ENCODE measurements at places on chromosomes 4 and X.

DNA sequence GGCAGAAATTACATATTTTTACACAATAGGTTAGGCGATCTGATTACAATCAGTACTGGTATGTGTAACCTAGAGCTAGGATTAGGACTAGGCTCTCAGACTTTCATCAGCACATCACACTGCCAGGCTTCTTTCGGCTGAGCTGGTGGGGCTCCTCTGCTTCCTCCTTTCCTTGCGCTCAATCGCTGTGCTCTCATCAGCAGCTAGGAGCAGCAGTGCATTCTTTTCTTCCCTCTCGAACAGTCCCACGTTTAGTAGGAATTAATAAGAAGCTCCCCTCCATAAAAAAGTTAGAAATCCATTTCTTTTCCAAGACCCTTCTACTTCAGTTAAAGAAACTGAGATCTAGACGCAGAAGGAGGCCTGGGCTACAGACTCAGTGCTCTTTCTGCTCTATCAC lies 350.4 kb downstream of the SPRY1 start:
- DNase-seq, result no peak

DNA sequence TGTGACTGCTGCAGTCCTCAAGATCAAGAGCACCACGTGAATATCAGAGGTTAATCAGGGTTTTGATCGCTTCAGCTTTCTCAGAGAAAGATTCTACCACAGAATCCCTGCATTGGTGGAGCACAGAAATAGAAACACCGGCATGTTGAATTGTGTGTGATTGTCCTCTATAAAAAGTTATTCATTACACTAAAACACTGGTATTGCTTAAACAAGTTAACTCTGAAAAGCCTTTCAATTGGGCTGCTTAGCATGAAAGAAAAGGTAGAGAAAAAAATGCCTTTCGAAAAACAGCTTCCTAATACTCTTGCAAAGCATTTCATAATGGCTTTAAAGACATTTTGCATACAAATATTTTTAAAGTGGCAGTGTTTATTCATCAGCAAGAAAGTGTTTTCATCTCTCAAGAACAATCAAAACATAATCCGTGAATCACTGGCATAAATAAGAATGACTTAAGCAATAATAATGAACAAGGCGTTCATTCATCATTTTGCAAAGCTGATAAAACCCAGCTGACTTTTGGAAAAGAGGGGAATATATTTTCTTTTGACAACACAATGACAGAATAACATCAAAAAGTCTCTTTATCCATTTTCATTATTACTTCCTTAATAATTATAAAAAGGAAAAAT lies 61.1 kb downstream of the HELT start:
- no peak for DNase-seq

DNA sequence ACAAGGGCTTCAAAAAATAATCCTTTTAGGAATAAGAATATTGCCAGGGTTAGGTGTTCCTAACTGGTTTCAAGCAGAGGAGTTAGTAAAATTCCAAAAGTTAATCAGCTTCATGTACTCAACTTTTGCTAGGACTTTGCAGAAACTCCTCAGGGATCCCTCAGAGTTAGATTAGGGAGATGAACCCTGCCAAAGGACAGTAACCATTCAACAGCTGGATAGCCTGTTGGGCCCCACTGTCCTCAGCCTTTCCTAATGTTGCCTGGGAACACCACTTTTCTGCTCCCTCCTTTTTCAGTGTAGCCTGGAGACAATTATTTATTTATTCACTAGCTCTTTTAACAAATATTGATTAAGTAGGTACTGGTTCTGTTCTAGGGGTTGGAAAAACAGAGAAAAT lies 53.8 kb downstream of the NFKB1 start:
- DNase-seq, result no peak

- DNase-seq, result no peak
Measured at GRCh38 chr4:160928482-160928881, 1235.3 kb downstream of the FSTL5 start.

DNA sequence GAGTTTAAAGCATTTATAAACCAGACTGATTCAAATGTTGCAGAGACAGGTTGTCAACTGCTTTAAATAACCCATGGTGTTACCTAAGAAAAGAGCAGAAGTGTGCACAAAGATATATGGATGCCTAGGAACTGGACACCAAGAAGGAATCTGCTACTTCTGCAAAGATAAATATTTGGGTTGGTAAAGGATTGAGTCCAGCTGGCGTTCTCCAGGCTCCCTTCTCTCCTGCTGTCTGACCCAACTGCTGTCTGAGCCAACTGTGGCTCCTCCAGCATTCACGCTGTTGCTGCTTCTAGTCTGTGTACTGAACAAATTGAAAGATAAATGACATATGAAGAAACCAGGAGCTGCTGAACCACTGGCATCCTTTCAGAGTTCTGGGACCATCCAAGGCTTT lies 1167.8 kb upstream of the PRKX start:
- no peak for DNase-seq

- no peak for DNase-seq
Measured at GRCh38 chrX:103373581-103373980, 2.8 kb upstream of the BEX3 start.

DNA sequence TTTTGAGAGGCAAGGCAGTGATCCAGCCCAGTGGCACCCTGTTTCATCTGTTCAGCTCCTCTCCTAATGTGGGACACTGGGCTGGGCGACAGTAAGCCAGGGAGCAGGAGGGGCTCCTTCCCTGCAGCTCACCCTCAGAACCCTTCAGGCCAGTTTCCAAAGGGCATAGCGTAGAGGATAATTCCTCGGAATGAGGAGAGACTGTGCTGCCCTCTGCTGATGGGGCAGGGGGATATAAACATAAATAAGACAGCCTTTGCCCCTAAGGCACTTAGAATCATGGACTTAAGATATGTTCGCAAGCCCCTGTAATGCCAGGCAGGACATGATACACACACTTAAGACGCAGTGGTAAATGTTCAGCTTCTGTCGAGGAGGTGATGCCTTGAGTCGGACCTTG lies 27.9 kb upstream of the ZNF185 start:
- no peak for DNase-seq

GRCh38 chr4:179225594-179225993 lies 1783.4 kb upstream of the AGA start:
- DNase-seq, result no peak

GRCh38 chrX:1273896-1274295 lies 5.3 kb downstream of the CSF2RA start:
- no peak for DNase-seq

- DNase-seq, result no peak
Measured at GRCh38 chrX:72604705-72605104, 32.1 kb upstream of the HDAC8 start.

DNA sequence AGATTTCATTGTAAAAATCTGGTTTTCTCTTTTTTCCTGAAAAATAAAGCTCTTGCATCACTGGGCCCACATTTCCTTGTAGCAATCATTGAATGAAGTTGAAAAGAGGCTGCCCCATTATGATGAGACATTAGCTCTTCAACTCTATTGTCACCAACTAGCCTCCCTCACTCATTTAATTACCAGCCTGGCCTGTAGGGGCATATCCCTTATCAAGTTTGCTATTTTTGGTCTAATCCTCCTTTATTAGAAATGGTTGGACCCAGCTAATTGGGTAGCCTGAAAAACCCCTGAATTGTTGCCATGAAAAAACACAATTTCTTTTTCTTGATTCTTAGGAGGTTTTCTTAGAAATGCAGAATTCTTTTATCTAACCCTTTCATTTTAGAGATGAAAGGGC lies 164.6 kb upstream of the CASK start:
- DNase-seq, result no peak

- no peak for DNase-seq
Measured at GRCh38 chr4:126137782-126138170, 823.0 kb downstream of the FAT4 start.

GRCh38 chr4:80387390-80388283 lies 52.1 kb downstream of the CFAP299 start:
- DNase-seq, result no peak

DNA sequence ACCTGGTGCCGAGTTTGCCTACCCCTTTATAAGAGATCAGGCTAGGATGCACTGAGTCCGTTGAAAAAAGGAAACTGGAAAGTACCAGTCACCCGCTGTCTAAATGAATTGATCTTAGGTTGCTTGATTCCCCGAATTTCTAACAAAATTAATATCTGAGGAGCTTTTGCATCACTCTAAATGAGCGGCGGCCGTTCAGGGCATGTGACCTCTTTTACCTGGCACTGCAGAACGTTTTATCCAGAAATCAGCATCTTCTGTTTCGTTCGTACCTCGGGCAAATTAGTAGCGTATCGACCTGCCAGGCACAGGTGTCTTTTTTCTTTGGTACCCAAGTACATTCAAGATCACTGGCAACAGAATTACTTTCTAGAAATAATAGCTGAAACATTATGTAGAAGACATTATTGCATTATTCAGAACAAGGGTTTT lies 876 bp downstream of the KLHL2 start:
- DNase-seq, result no peak

DNA sequence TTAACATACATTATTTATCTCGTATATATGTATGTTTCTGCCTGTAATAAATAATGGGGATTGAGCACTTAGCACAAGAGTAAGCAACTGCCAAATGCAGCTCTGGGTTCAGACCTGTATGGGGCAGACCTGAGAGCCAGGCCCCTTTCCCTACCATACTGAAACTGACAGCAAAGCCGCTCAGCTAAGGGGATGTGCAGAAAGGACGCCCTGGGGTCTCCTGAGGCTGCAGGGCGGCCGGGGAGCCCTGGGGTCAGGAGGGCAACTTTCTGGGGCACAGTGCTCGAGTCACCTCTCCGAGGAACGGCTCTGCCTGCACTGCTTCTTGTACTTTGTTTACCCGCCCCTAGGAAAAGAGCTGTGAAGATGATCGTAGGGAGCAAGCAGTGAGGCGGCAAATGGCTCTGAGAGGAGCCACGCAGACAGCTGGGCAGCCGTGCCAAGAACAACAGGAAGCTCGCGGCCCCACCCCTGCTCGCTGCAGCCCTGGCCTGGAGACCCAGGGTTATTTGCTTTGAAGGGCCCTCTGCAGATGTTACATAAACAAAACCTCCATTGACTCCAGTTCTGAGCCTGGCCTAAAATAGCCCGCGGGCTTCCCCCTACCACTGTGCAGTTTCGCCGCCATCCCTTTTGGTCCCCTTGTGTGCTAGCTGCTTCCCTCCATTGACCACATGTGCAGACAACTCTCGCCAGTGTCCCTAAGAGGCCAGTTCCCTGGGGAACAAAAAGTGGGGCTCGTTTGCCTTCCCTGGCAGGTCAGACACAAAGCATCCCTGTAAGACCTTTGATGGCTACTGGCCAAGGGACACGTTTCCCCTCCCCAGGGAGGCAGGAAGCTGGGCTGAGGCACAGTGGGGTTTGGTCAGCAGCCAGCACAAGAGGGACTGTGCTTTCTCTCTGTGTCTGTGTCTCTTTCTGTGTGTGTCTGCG lies 111.3 kb upstream of the LNX1 start:
- peak; percentile 66 for DNase-seq

DNA sequence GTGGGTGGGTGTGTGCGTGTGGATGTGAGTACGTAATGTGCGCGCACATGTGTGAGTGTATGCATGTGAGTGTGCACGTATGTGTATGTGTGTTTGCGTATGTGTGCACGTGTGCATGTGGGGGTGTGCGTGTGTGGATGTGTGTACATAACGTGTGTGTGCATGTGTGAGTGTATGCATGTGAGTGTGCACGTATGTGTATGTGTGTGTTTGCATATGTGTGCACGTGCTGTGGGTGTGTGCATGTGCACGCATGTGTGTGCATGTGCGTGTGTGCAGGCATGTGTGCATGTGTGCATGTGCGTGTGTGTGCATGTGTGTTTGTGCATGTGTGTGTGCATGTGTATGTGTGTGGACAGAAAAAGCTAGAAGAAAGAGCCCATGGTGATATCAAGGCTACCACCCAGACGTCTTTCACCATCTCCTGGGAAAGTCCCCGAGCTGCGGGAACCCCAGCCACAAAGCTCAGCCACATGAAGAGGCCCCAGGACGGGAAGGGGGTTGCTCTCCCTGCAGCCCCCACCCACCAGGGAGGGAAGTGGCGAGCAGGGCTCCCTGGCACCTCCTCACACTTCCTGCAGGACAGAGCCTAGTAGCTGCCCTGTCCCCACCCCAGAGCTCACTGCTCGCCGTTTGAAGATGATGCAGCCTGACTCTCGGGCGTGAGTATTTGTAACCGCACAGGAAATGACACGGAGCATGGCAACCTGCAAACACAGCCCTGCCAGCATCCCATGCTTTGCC lies 108.3 kb downstream of the DCTD start:
- no peak for DNase-seq

- no peak for DNase-seq
Measured at GRCh38 chrX:52265713-52266112, 81.0 kb downstream of the MAGED4 start.

DNA sequence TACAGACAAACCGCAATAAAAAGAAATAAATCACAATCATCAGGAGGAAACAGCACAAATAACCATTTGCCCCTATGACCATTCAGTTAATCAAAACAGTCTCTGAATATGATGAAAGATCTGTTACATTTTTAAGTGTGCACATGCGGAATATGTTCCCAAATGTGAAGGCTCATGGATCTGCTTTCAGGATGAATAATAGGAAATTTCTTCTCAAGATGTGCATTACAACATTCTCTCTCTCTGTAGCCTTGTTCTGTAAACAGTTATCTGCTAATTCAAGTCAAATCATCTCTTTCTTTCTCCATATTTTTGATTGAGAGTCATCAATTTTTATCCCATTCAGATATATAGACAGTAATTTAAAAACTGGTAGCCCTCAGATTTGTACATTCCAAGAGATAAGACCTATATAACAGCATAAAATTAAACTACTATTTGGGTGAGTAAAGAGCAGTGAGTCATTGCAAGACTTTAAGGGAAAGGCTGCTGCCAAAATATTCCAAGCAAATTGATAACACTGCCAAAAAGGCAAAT lies 433.9 kb upstream of the ATOH1 start:
- DNase-seq, result no peak

DNA sequence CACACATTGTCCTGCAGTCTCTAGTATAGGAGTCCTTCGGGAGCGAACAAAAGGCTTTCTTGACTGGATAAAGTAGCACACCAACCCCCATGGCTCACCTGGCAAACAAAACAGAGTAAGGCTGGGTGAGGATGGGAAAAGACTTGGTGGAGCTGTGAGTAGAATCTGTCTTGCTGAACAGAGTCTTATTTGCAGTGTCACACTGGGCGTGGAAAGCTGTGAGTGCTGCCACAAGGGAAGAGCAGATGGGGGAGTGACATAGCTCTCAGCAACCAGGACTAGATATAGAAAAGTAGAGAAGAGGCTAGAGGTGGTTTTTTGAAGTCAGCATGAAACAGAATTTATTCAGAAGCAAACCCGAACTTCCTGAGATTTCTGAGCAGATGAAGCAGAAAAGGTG lies 137.2 kb upstream of the ESX1 start:
- no peak for DNase-seq

DNA sequence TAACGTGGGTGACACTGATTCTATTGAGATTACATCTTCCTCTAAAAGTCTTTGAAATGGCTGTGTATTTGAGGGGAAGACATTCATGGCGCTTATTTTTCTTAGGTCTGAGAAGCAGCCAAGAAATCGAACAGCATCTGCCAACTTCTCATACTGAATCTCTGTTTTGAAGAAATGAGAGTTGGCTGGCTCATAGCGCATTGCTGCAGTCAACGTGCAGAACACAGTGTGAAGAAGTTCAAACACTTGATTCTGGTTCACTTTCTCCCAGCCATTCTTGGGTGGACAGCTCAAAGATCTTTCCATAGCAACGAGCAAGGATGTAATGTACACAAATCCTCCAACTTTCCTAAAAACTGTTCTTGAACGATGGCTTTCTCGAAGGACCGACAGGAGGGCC lies 156.5 kb downstream of the WDFY3 start:
- no peak for DNase-seq
